ENCODE measurements at places on chromosomes 4 and X. TPM values are rescaled to one million over a fixed set of nuclear protein-coding genes. Genes with fewer than 3 reads are reported as not detected.

AMTN gene
- not detected for total RNA-seq

SHROOM4 gene
- total RNA-seq, result not detected

TKTL2 gene
- total RNA-seq, result not detected

UGT2B10 gene
- not detected for total RNA-seq

OTC gene
- not detected for total RNA-seq

ZNF157 gene
- not detected for total RNA-seq

SLC9B1 gene
- 0.12 TPM for total RNA-seq

VSIG1 gene
- not detected for total RNA-seq

CMC4 gene
- 27.0 TPM for total RNA-seq

SPANXA2 gene
- not detected for total RNA-seq

AFP gene
- 0.25 TPM for total RNA-seq

ARX gene
- total RNA-seq, result 0.20 TPM

PAK3 gene
- total RNA-seq, result 73.3 TPM

GLOD5 gene
- total RNA-seq, result not detected

PDK3 gene
- total RNA-seq, result 10.9 TPM

POU4F2 gene
- not detected for total RNA-seq

ADAMTS3 gene
- 0.07 TPM for total RNA-seq

SLC10A6 gene
- total RNA-seq, result not detected

PPBP gene
- total RNA-seq, result not detected

EDNRA gene
- 0.35 TPM for total RNA-seq

CABS1 gene
- total RNA-seq, result not detected

Data from NCI-H460 (cell line).